Stimulated activated CD8-positive, alpha-beta memory T cell treated with anti-CD3 and anti-CD28 coated beads, Interleukin-15, amount 100 ng/mL, for 24 hours (primary cell): ENCODE measurements at places on chromosomes 3 and 15.

- DNase-seq, result no peak
Observed at GRCh38 chr3:45027441-45027840, 1.3 kb downstream of the CLEC3B start.

GRCh38 chr3:194087995-194088855 lies 47.7 kb upstream of the HES1 start:
- DNase-seq, result no peak

GRCh38 chr3:164419220-164419619 lies 659.1 kb downstream of the SI start:
- DNase-seq, result no peak

DNA sequence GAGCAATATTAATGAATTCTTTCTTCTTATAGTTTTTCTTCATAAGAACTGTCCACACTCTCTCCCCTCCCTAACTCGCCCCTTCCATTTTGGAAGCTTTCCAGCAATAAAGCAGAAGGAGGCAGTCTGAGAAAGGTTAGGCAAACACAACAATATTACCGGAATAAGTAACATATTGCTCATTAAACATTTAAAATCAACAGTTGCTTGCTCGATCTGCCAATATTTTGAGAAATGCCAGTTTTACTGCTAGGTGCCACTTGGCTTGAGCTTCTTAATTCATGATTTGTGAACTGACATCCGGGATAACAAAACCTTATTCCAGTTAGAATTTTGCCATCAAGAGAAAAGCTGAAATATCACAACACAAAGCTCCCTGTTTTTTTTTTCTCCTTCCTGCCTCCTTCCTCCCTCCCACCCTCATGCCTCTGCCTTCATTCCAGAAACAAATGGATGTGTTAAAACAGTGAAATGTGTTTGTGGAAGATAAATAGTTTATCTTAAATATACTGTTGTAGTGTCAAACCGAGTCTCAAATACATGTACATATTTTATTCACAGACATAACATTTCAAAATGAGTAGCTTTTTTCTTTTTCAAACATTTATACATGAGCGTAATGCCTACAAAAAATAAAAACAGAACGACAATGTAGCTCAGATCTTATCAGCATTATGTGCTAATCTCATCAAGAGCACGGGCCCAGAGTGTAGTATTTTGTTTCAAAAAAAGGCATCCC lies 253.7 kb downstream of the GAP43 start:
- no peak for DNase-seq

DNA sequence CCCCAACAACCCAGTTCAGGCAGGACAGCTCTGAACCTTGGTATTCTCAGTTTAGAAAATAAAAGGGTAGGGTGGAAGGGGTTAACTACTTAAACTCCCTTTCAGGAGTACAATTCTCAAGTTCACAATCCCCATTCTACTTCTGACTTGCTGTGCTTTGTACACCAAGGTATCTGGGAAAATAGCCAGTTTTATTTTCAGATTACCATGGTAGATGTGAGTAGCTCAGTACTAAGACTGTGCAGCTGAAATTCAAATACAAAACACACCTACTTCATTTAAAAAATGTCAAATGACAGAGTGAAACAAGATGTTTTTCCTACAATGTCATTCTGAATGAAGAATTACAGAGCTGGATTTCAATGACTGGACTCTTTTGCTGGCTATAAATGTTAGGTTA lies 27.4 kb downstream of the SLC7A14 start:
- DNase-seq, result no peak

DNA sequence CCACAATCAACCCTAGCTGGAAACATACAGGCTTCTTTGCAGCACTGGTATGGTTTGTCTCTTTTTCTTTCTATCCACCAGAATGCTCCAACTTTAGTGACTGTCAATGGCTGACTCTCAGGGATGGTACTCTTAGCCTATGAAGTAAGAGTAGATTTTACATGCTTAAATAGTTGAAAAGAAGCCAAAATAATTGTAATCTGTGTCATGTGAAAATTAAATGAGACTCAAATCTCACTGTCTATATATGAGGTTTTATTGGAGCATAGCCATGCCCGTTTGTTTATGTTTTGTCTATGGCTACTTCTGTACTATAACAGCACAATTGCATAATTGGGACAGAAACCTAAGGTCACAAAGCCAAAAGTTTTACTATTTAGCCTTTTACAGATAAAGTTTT lies 29.1 kb upstream of the PDZRN3 start:
- no peak for DNase-seq

DNA sequence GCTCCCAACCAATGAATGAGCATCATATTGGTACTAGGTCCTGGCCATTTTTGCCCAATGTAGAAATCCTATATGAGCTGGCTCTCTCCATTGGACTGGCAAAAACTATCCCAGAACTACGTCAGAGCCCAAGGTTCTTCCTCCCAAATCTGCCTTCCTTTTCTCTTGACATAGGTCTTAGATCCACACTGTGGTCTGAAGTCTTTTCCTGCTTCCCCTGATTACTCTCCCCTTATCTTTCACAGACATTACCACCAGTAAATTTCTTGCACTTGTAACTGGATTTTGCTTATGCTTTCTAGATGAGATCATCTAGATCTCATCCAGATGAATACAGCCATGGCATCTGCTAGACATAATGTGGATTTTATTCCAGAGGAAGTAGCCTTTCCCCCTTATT lies 141.2 kb upstream of the GADL1 start:
- DNase-seq, result no peak

GRCh38 chr15:32747921-32748342 lies 30.1 kb downstream of the GREM1 start:
- DNase-seq, result no peak

DNA sequence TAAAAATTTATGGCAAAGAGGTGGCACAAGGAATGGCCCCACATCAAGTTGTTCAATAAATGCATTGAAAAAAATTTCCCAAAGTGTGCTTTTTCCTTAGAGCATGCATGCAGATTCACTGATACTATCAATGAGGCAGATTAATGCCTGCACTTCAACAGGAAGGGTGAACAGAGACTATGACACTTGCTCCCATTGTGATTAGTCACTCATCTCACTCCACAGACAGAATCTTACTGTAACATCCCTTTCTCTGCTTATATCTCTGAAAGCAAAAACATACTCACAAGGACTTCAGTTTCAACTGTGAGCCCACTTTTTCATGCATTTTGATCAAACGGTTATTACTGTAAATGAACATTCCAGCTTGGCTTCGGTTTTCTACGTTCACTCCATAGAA lies 60.9 kb downstream of the MORC1 start:
- no peak for DNase-seq

- no peak for DNase-seq
Observed at GRCh38 chr3:155335724-155336354, 42.4 kb upstream of the STRIT1 start.

GRCh38 chr15:69467636-69468035 lies 15.0 kb downstream of the RPLP1 start:
- DNase-seq, result no peak

- no peak for DNase-seq
Observed at GRCh38 chr15:92747047-92747446, 91.5 kb upstream of the FAM174B start.

- no peak for DNase-seq
Observed at GRCh38 chr15:35281515-35281914, 196.4 kb upstream of the NANOGP8 start.

- DNase-seq, result no peak
Observed at GRCh38 chr3:18791182-18791581, 357.1 kb upstream of the KCNH8 start.

DNA sequence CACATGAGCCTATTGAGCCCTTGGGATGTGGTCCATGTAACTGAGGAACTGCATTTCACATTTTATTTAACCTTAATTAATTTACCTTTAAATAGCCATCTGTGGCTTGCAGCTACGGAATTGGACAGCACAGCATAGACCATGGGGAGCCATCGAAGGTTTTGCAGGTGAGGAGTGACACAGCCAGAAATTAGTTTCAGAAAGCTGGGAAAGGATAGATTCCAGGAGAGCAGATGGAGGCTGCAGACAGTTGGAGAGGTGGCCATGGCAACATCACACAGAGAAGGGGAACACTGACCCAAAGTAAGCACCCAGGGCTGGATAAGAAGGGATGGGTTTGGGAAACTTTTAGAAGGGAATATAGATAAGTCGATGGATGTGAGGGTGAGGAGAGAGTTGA lies 100.1 kb upstream of the SLC6A11 start:
- no peak for DNase-seq

DNA sequence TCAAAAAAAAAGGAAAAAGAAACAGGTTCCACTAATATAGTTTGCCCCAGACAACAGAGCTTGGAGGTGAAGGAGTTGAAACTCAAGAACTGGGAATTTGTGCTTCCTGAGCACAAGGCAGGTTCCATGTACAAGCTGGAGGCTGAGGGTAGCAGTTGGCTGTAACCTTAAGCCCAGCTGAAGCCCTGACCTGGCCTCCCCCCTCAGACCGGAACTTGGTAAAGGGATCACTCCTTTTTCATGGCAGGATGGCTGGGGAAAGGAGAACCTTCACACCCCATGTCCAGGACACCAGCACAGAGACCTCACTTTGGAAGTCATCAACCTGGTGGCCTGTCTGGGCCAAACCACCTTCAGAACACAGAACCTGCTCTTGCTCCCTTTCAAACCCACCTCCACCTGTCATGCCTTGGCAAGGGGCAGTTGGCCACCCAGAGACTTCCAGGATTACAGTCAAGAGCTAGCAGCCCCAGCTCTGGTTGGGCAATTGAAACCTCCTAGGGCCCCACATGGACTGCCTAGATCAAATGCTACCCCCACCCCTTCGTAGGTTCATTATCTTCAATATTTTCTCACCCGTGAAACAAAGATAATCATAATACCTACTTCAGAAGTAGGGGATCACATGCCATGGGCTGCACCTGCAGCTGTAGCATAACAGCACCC lies 3.5 kb downstream of the RPL29 start:
- no peak for DNase-seq

DNA sequence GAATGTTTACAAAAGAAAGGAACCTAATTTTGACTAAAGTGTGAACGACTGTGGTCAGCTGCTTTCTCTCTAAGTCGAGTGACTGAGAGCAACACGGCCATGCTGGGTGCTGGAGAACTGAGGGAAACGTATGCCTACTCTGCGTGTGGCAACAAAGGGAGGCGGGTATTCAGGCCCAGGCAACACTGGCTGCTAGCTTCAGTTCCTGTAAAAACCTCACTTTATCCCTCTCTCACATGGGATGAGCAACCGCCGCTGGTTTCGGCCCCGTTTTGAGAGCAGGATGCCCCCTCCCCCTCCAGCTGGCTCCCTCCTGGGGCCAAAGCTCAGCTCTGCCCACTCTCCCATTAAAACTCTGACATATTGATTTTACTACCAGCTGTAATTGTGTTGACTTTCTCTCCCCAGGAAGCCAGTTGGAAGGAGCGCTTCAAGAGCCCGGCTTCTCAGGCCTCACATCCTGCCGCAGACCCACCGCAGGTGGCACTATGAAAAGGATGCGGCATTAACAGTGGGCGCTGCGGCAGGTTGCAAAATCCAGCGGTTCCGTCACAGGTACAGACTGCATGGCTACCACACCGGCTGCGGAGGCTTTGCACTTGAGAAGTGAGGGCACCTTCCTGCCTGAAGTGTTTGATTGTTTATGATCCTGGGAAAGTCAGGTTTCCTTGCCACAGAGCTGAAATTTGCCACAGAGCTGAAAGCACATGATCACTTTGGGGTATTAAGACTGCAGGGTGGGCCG lies 12.7 kb downstream of the PLXND1 start:
- DNase-seq, result no peak

DNA sequence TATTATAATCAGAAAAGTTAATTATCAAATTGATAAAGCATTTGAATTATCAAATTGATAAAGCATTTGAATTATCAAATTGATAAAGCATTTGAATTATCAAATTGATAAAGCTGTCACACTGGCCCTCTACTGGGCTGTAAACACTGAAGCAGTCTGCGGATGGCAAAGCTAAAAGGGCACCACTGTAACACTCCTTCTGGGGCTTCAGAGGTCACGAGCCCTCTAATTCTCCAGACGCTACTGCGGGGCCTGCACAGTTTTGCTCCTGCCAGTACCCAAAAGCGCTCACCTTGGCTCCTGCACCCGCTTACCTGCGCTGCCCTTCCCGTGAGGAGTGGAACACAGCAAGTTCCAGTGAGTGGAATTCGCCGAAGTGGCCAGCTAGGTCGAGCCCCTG lies 409.0 kb upstream of the KCNMB2 start:
- no peak for DNase-seq

DNA sequence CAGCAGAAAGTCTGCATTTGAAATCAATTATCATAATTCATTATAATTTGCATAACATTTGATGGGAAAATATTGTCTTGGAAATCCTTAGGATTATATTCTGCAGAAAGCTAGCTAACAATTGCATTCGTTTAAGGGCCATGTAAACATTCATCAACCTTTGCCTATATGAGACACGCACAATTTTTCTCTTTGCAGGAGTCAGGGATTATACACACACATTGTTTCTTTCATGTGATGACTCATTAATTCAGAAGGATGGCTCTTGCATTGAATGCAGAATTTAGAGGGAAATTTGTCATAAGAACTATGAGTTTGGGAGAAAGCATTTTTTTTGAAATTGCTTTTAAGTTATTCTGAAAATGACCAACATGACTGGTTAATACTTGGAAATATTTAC lies 844.7 kb downstream of the DIPK2A start:
- DNase-seq, result no peak

DNA sequence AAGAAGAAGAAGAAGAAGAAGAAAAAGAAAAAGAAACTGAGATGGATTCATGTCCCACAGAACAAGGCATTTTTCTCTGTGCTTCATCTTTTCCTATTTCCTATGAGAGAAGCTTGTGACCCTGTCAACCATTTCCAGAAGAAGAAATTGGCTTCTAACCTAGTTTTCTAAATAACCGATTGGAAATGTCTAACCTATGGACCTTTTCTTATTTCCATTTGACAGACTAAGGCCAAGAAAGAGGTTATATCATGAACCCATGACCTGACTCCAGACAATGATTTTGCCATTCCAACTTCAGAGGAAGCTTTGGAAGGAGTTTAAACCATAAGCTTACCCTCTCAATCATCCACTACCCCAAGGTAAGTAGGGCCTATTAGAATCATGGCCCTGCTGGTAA lies 16.3 kb upstream of the CSRNP1 start:
- no peak for DNase-seq

DNA sequence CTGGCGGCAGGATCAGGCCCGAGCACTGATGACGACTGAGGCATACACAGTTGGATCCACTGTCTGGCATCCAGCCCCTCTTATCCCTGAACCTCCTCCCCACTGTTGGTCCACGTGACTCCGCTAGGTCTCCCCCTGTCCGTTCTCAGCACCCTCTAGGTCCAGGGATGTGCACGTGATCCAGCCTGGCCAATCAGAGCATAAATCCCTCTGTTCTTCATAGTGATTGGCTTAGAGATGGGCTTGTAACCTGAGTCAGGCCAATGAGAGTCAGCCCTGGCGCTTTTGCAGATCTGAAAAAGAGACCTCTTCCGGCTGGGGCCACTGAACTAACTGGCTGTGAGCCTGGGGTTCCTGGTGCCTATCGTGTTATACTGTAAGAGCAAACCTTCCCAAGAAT lies 20.5 kb upstream of the IQSEC1 start:
- no peak for DNase-seq
